ELR (cell line): ENCODE measurements at places on chromosomes 1 and 21.

DNA sequence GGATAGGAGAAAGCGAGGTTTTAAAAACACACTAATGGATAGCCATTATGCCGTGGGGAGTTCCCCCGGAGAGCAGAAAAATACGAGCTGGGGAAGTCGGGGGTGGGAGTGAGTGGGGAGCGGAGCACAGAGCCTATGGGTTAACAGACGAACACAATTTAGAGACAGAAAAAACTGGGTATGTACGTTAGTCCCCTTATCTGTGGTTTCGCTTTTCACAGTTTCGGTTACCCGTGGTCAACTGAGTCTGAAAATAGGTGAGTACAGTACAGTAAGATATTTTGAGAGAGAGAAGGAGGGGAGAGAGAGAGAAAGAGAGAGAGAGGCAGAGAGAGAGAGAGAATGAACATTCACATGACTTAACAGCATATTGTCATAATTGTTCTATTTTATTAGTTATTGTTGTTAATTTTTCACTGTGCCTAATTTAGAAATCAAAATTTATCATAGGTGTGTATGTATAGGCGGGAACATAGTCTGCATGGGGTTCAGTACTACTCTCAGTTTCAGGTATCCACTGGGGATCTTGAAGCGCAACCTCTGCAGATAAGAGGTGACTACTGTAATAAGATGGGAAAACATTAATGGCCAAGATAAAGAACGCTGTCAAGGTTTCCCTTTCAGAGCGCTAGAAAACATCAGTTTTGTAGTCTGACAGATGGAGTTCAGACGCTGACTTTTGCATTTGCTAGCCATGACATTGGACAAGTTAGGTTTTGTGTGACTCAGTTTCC, 125.6 kb upstream of the LMO4 start:
- DNase-seq: no peak

- DNase-seq: peak; percentile 95
Observed at GRCh38 chr1:119635811-119636390, 12.2 kb downstream of the ZNF697 start.

- DNase-seq: no peak
Observed at GRCh38 chr1:167022384-167022783, 33.3 kb downstream of the MAEL start.

DNA sequence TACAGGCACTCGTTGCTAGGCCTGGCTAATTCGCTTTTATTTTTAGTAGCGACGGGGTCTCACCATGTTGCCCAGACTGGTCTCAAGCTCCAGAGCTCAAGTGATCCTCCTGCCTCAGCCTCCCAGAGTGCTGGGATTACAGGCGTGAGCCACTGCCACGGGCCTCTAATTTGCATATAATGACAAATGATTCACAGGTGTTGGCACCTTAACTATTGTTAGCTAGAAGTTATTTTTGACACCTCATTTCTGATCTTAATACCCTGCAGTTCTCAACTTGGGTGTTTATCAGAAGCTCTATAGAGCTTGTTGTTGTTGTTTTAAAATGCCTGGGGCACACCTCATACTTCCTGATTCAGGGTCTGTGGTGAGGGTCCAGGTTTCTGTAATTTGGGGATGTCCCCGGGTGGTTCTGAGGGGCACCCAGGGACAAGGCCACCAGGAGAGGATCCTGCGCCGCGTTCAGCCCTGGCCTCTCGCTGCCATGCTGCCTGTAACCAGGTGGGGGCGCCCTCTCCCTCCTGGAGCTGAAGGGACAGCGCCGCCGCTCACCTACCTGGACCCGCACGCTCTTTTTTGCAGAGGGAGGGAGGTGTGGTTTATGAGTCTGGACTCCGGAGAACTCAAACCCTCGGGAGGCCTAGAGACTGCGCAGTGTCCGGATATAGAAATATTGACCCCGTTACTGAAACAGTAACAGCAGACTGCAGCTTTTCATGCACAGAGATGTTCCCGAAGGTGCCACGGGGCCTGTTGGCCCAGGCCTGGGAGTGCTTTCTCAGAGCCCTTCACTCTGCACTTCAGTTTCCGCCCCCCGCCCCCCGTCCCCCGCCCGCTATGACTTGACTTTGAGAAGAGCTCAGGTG, 23.0 kb upstream of the NEK2 start:
- peak; percentile 66 for DNase-seq

DNA sequence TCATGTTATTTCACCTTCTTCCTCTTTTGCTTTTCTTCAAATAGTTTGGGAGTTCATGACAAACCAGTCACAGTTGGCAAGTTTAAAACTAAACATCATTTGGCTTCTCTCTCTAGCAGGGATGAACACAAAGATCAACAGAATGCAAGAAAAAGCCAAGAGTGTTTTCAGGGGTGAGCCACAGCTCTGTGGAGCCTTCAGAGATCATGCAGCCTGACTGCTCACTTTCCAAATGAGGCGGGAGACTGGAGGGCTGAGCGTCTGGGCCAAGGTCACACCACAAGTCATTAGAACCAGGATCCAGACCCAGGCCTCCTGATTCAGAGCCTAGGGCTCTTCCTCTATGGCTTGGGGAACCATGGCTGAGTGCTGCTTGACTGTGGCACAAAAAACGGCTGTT, 2.7 kb downstream of the DPT start:
- DNase-seq: no peak

DNA sequence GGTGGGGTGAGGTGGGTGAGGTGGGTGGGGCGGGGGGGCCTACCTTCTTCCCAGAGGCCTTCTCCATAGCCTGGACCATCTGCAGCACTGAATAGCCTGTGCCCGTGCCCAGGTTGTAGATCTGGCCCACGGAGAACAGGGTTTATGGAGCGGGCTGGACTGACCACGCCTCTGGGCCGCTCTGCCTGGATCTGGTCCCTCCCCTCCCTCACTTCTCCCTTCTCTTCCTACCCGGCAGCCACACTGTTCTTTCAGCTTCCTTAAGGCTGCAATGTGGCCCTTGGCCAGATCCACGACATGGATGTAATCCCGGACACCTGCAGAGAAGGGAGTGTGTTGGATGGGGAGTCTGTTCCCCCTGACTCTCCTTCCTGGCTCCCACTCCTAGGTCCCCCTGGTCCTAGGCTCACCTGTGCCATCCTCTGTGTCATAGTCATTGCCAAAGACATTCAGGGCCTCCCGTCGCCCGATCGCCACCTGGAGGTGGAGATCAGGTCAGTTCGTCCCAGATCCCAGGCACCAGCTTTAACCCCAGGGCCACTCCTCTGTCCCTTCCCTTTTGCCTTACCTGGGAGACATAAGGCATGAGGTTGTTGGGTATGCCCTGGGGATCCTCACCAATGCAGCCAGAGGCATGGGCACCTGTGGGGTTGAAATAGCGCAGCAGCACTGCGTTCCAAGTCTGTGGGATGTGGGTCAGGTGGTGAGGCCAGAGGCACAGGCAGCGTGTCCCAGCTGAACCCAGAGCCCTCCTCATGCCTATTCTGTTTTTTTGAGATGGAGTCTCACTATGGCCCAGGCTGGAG, 3.9 kb downstream of the GALE start:
- DNase-seq: no peak

DNA sequence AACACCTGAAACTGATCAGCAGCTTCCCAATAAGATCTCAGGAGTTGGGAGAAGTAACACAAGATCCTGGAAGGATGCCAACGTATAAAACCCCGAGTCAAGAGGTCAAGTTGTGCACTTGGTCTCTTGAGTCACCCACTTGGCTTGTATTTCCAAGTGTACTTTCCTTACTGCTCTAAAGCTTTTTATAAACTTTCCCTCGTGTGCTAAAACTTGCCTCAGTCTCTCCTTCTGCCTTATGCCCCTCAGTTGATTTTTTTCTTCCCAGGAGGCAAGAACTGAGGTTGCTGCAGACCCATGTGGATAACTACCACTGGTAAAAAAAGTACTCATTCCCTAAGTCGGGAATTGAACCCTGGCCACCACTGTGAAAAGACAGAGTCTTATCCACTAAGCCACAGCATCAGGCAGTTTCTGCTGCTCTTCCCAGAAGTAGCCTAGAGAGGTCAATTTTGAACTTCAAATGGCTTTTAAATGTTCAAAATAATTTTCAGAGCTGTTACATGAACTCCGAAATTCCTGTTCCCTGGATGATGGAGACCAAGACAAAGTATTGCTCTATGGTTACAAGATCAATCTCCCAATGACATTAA, 28.9 kb downstream of the ITLN2 start:
- DNase-seq: peak; percentile 50

DNA sequence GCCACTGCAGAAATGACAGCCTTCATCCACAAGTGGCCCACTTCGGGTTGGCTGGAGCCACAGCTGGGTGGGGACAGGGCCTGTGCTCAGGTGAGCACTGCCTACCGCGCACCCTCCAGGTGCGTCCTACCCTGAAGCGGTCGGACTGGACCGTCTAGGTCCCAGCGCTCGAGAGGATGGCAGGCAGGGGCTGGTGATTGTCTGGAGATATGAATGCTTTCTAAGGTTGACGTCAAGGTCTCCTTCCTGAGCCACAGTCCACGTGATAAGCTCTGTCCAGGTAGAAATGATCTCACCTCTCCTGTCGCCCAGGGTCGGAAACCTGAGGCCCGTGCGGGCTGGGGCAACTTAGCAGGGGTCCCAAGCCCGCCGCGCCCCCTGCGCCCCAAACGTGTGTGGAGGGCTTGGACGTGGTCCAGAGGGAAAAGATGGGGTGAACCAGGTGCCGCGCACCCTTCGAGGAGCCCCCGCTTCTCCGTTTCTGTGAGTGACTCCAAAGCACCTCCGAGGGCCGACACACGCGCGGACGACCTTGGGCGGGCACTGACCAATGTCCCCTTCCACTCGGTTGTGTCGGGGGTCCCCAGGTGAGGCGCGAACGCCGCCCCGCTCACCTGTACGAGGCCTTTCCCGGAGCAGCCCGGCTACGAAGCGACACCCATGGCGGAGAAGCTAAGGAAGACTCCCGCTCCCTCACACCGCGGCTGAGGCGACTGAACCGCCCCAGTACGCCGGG, 853 bp upstream of the DOP1B start:
- no peak for DNase-seq

- no peak for DNase-seq
Observed at GRCh38 chr1:51871351-51871975, 7.1 kb downstream of the NRDC start.

DNA sequence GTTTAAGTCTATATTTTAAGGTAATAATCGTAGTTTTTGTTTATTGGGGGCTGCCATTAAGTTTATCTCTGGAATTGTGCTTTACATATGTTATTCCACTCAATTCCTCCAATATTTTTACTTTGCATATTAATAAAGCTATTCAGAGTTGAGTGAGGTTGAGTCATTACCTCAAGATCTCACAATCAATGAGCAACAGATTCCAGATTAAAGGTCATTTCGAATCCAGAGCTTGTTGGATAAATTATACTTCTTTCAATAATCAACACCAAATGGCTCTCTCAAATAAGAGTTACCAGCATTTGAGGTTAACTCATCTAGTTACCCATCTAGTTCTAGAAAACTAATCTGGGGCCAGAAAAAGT, 16.7 kb downstream of the RGS4 start:
- peak; percentile 66 for DNase-seq

- DNase-seq: no peak
Observed at GRCh38 chr1:28482138-28482537, 23.7 kb upstream of the RCC1 start.

DNA sequence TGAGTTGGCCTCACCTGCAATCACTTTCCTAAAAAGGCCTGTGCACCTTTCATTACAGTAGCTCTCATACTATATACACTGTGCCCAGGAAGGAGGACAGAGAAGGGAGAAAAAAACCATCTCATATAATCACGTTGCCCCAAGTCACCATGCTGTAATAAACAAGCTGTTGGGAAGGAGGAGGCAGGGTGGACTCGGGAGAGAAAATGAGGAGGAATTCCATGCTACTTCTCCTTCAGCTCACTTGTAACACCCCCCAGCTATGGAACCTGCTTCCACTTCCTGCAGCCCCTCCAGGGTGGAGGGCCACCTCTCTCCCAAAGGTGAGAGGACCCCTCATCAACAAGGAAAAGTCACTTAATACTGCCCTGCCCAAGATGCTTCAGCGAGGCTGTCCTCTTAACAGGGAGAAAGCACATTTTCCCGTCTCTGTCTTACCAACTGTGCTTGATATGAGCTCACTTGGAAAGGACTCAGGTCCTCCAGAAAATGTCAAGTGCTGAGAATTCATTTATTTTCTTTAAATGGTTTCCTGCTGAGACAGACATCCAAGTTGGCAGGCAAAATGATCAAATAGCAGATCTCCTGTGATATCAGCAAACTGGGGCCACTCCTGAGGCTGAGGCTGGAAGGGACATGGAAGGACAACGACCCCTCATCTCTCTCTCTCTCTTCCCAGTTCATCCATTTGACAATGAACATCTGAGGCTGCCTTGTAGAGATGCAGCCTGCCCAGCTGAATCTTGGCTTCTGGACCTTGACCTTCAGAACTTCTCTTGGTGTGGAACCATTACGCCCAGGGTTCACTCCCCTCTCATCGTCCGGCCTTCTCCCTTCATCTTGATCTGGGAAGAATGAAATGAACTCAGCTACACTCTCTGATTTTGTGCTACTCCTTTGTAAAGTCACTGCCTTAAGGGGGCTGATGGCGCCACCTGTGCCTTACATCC, 54.0 kb downstream of the CAPN9 start:
- no peak for DNase-seq

- no peak for DNase-seq
Observed at GRCh38 chr1:14881775-14882672, 271.5 kb upstream of the TMEM51 start.

- DNase-seq: no peak
Observed at GRCh38 chr1:88847643-88848042, 43.7 kb downstream of the GTF2B start.

GRCh38 chr1:77468257-77468948, 186.6 kb downstream of the AK5 start:
- DNase-seq: no peak

GRCh38 chr21:39675590-39675989, 62.9 kb downstream of the B3GALT5 start:
- no peak for DNase-seq

- peak; percentile 41 for DNase-seq
Observed at GRCh38 chr1:115466433-115466832, 128.4 kb upstream of the NGF start.

DNA sequence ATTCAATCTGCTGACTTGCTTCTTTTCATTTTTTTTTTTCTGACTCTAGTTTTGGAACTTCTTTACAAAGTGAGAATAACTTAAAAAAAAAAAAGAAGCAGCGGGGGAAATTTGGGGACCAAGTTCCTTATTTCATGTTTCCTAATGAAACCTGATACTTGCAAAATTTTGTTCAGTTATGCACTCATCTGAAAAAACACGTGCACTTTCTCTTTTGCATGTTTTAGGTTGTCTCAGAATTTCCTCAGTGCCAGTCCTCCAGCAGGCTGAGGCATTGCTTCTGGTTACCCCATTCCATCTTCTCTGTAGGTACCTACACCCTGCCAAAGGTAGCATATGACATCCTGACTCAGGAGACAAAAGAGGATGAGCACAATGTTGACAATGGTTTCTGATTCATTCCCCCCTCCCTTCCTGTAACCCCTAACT, 299.7 kb downstream of the GRIK1 start:
- no peak for DNase-seq

GRCh38 chr1:62716397-62716796, 28.2 kb upstream of the DOCK7 start:
- DNase-seq: peak; percentile 21

DNA sequence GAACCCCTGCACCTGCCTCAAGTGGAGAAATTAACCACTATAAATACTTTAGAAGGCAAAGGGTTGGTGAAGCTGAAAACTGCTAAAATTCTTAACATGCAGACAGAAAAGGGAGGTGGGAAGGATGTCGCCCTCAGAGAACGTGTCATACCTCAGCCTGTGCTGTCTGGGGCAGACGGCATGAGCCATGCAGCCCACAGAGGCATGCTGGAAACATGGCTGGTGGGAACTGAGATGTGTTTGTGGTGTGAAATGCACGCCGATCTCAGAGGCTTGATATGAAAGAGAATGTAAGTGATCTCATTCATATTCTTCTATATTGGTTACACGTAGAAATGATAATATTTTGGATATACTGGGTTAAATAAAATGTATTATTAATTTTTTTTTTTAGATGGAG, 16.3 kb downstream of the AGPAT3 start:
- no peak for DNase-seq
